Stimulated activated CD4-positive, alpha-beta T cell treated with anti-CD3 and anti-CD28 coated beads, Interleukin-2, amount 100 ng/mL, for 4 hours (primary cell): ENCODE measurements at places on chromosomes 4 and X.

DNA sequence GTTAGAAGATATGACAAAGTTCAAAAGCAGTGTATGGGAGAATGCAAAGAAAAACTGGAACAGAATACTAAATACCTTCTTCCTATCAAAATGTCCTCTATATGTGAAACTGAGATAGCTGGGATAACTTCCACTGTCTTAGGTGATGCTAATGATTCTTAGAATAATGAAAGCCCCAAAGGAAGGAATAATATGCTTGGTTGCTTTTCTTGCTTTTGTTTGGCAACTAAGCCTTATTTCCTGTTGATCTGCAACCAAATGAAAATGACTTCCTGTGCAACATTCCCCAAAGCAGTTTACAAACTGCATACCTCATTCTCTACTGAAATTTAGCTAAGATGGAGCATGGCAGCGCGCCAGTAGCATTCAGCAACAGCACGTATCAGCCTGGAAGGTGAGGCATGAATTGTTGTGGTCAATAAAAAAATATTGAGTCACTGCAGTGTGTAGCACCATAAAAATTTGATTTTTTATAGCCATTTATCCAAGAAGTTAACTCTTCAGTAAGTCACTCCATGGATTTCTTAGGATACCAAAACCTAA is 18.7 kb downstream of the NDNF start:
- DNase-seq = no peak

DNA sequence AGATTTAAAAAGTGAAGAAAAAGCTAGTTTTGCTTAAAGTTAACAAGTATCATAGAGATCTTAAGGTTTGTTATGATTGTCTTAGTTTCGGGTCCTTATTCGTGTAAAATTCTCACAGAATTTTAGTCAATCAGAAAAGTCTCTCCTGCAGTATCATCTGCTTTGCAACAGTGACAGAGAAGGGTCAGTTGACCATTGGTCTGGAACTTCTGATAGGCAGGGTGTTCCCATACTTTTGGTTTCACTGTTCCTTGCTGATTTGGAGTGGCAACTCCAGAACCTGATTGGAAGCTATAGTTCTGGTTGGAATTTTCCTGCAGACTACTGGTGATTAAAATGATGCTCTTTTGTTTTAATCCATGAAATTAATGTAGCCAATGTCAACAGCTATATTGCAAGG is 1.8 kb downstream of the IL15 start:
- no peak for DNase-seq

DNA sequence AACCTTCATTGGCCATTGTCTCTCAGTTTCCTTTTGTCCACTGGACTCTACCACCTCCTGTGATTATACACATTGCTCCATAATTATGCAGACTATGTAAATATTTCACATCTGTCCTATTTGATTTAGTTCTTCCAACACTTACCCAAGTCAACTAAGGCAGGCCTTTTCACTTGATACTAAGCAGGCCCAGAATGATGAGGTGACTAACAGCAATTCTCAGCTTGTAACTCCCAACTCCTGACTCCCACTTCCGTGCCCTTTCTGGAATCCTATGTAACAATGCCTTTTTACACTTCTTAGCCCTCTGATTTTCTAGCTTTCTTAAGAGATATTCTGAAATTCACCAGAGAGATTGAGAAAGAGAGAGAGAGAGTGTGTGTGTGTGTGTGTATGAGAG is 6.6 kb downstream of the PAK3 start:
- no peak for DNase-seq

DNA sequence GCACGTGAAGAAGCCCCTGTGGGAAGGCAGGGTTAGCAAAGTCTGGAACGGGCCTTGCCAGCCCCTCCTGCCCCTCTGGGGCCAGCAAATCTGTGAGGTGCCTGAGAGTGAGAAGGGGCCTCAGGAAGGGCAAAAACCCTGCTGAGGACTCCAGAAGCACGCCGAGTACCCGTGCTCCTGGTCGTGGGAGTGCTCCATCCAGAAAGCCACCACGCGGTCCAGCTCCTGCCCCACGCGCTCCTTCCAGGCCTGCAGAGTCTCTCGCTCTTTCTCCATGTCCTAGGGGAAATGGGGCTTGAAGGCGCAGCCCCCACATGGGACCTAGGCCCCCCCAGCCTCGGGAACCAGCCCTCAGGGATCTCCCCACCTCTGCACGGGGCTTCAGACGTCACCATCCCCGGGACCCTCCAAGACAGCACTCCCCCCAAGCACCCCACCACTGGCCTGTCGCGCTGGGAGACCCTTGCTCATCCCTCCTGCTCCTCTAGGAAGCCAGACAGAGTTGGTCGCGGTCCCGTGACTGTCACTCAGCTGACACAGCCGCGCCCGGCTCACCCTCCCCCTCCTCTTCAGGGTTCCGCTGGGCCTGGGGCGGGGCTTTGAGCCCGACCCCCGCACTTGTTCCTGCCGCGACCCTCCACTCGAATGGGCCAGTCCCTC is at the start of gene RENBP:
TSS of gene RENBP (minus strand) at position 504 of the 660 bp plus-strand sequence. CDS start at position 471, 33 bp downstream.
- no peak for DNase-seq

GRCh38 chr4:4395849-4396627 is 9.1 kb downstream of the NSG1 start:
- DNase-seq = no peak

GRCh38 chr4:7161721-7162214 is 30.6 kb upstream of the SORCS2 start:
- DNase-seq = no peak

- peak; percentile 17 for DNase-seq
These were observed 19.7 kb downstream of the MAEA start for GRCh38 chr4:1309261-1310010.

- no peak for DNase-seq
These were observed 99.9 kb upstream of the RAPGEF2 start for GRCh38 chr4:159002950-159003349.

DNA sequence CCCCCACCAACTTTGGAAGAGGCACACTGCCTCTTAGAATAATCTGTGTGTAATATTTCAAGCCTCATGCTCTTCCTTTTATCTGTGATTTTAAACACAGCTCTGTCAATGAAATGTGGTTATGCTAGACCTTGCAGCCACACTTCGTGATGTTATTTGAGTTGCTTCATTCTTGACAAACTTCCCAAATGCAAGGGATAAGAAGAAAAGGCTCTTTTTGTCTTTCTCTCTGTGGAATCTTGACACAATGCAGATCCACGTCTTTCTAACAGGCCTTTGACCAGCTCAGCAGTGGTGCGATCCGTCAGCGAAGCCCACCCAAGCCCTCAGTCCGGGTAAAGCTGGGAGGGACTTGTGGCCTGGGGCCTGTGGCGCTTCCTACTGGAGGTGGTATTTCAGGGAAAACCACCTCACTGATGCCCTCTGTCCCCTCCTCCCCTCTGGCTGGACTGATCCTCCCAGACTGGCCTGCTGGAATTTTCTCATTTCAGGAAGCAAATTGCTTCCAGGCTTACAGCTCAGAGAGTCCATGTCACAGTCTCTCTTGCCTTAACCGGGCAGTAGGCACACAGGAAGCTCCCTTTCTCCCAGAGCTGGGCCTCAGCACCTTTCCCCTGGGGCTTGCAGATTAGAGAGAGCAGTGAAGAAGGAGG is 19.5 kb upstream of the CCKAR start:
- no peak for DNase-seq
